ENCODE measurements at places on chromosomes 11 and 22.

GRCh38 chr11:97964332-97965004 is 1056.3 kb upstream of the CNTN5 start:
- DNase-seq, result no peak

- DNase-seq, result no peak
Measured at GRCh38 chr11:114775875-114776621, 97.7 kb downstream of the NXPE2 start.

DNA sequence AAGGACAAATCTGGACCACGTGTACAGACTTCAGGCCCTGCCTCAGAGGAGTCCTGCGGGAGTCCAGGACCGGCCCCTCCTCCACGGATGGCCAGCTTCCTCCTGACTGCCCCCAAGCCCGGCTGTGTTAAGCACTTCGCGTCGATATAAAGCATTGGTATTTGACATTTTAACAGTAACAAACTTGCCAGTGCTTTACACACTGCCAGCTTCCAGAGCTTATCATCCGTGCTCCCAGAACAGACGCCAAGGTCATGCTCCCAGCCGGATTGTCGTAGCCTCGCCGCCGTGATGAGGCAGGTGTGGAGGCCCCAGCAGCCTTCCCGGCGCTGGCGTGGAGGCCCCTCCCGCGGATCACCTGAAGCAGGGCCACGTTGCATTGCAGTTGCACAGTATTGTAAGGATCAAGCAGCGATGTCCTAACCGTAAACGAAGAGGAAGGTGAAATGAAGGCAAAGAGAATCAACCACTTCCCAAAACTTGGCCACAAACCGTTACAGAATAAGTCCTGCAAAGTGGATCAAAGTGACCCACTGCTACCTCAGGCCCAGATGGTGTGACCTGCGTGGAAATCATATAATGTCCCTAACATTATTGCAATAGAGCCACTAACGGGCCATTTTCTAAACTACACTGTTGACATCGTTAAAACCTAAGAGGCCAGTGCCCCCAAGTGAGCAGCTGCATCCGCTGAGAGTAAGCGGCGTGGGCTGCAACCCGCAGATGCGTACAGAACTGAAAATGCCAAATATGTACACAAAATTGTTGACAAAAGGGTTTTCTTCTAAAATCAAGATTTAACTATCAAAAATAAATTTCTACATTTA is 51.6 kb downstream of the CERK start:
- DNase-seq, result no peak

DNA sequence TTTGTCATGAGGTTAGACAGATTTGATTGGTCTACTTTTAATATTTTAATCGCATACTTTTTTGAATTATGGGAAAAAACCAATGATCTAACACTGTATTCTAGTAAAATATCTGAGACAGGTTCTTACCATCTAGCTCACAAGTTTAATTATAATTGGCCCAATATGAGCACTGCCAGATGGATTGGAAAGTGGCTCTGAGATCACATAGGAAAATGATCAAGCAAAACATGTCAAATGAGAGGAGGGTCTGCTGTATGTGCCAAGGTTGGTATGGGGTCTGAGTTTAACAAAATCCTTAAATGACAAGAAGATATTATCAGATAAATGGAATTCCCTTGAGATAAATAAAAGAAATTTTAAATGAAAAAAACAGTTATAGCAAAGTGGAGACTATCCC is 264.7 kb downstream of the TTC28 start:
- no peak for DNase-seq

- DNase-seq, result no peak
Measured at GRCh38 chr22:38645430-38645829, 10.8 kb downstream of the FAM227A start.

All from stimulated activated CD4-positive, alpha-beta T cell treated with anti-CD3 and anti-CD28 coated beads, Interleukin-15, amount 100 ng/mL, for 1 hour (primary cell).